ENCODE measurements at places on chromosomes 7 and 10.
A peak's percentile ranks its signal among the peaks of the same experiment; 100 is the strongest.

DNA sequence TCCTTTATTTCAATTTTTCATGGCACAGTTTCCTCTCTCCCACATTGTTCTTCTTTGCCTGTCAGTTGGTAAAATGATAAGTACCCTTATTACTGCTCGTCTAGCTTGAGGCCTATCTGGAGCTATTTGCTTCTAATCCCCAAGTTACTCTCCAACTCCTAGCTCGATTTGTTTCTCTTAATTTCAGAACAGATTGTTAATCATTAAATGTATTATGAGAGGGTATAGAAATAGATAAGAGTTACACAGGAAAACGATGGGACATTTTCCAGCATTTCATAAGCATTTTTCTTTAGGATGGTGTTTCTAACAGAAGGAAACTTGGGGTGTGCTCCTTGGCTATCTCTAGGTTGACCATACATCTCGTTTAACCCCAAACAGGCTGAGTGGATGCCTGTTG, 540.5 kb upstream of the FZD8 start:
- DNase-seq = no peak

- no peak for DNase-seq
Observed at GRCh38 chr10:11175823-11176243, 158.2 kb downstream of the CELF2 start.

- no peak for DNase-seq
Observed at GRCh38 chr10:2119316-2119715, 382.0 kb upstream of the ADARB2 start.

DNA sequence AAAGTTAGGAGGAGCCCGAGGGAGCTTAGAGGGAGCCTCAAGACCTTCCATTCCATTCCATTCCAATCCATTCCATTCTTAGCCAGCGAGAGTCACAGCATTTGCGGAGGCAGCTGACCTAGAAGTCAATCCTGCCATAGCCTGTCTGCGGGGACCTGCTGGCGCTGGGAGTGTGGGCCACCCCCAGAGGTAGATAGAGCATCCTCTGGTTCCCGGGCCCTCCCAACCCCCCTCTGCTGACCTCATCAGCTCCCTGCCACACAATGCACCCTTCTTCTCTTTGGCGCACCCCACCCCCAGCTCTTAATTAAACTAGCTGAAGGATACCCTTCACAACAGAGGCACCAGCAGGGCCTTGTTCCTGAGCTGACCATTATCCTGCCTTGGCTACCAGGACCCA, 152.5 kb upstream of the ZMIZ1 start:
- DNase-seq = no peak

- peak; percentile 88 for DNase-seq
Observed at GRCh38 chr7:148941598-148942275, 57.6 kb upstream of the EZH2 start.

- no peak for DNase-seq
Observed at GRCh38 chr10:80191589-80192270, 13.6 kb downstream of the ANXA11 start.

GRCh38 chr7:12941512-12941911, 254.1 kb downstream of the ARL4A start:
- DNase-seq = no peak

DNA sequence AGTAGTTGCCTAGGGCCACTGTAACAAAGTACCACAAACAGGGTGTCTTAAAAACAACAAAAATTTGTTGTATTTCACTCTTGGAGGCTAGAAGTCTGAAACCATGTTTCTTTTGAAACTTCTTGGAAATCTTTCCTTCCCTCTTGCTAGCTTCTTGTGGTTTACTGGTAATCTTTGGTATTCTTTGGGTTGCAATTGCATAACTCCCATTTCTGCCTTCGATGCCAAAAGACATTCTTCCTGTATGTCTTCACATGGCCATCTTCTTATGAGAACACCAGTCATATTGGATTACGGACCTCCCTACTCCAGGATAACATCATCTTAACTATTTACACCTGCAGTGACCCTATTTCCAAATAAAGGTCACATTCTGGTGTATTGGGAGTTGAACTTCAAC, 357.4 kb downstream of the PPP1R3A start:
- DNase-seq = peak; percentile 67

GRCh38 chr10:35564341-35564968, 40.7 kb upstream of the GJD4 start:
- DNase-seq = no peak

DNA sequence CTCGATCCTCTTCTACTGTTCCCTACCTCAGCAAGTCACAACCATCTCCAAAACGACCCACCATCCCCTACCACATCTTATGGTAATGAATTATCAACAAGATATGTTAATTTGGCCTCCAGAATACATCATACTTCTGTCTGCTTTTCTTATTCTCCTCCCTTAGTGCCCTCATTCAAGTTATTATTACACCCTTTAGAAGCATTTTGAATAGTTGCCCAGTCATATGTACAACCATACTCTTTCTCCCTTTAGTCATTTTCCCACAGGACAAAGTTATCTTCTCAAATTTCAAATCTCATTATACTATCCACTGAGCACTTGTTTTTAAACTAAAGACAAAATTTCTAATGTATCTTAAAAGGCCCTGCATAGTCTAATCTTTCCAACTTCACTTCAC, 71.0 kb downstream of the GNAT3 start:
- no peak for DNase-seq

DNA sequence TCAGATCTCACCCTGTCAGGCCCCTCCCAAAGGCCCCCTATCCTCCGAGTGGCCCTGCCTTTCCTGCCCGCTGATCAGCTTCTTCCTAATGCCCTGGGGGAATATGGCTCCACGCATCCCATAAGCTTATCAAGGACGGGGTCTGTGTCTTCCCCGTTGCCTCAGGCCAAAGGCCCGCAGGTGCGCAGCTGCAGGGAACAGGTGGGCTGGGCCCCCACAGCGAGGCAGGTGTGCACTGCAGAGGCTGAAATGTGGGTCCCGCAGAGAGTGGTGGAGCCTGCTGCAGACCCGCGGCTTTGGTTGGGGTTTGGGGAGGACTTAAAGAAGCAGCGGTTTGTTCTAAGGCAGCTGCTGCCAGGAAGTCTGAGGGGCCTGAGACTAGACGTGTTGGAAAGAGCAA, 220.8 kb upstream of the TCERG1L start:
- DNase-seq = no peak

- no peak for DNase-seq
Observed at GRCh38 chr7:49424109-49424508, 349.3 kb upstream of the VWC2 start.

GRCh38 chr7:64992971-64993370, 2.1 kb upstream of the ZNF117 start:
- DNase-seq = no peak

GRCh38 chr7:69002416-69002815, 595.9 kb upstream of the AUTS2 start:
- no peak for DNase-seq

DNA sequence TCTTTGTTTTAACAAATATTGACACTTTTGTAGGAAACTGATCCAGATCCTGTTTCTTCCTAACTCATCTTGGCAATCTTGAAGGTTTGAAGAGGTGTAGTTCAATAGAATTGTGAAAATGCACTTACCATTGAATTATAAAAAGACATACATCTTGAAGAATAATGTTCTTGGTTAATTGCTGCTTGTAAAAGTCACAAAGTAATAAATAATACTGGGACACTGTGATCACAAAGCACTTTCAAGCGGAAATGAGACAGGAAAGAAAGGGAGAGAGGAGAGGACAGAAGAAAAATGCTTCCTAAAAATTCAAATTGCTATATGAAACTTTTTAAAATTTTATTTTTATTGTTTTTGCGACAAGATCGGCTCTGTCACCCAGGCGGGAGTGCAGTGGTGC, 15.2 kb upstream of the NFE2L3 start:
- no peak for DNase-seq

GRCh38 chr10:121530481-121531075, 67.7 kb downstream of the FGFR2 start:
- DNase-seq = no peak

DNA sequence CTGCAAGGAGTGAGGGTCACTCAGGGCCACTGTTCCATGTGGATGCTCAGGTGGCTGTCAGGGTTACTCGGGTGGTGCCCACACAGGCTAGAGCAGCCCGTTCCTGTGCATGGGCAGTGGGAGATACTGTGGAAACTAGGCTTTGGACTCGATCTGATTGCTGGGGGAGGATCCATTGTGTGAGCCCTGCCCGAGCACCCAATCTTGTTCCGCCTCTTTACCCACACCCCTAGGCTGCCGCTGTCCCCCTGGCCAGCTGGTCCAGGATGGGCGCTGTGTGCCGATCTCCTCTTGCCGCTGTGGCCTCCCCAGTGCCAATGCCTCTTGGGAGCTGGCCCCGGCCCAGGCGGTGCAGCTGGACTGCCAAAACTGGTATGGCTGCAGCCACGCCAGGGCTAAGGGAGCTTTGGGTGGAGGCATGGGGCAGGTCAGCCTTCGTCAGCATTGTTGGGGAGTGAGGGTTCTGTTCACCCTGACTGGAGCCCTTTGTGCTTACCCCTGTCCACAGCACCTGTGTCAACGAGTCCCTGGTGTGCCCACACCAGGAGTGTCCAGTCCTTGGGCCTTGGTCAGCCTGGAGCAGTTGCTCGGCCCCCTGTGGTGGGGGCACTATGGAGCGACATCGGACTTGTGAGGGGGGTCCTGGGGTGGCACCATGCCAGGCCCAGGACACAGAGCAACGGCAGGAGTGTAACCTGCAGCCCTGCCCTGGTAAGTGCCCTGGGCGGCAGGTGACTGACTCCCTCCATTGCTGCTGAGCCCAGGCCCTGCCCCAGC, 12.4 kb upstream of the ZNF862 start:
- no peak for DNase-seq

- no peak for DNase-seq
Observed at GRCh38 chr10:27258838-27259812, 18.5 kb upstream of the ACBD5 start.

DNA sequence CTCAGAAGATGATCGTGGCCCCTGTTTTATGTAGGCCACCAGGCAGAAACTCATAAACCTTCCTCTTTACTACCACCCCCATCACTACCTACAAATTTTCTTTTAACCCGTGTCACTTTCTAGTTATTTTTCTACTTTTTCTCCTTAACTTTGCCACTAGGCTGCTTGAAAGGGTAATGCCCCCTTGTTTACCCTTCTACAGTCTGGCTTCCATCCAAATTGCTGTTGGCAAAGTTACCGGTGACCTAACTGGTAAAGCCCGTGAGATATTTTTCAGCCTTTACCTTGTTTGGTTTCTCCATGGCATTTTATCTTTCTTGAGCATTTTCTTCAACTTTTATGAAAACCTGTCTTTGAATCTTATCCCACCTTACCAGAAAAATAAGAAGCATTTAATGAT, 153.0 kb downstream of the WNT2 start:
- DNase-seq = no peak

- DNase-seq = no peak
Observed at GRCh38 chr10:17075533-17076359, 53.9 kb downstream of the CUBN start.

- DNase-seq = peak; percentile 69
Observed at GRCh38 chr10:12500381-12501303, 151.3 kb downstream of the CAMK1D start.

DNA sequence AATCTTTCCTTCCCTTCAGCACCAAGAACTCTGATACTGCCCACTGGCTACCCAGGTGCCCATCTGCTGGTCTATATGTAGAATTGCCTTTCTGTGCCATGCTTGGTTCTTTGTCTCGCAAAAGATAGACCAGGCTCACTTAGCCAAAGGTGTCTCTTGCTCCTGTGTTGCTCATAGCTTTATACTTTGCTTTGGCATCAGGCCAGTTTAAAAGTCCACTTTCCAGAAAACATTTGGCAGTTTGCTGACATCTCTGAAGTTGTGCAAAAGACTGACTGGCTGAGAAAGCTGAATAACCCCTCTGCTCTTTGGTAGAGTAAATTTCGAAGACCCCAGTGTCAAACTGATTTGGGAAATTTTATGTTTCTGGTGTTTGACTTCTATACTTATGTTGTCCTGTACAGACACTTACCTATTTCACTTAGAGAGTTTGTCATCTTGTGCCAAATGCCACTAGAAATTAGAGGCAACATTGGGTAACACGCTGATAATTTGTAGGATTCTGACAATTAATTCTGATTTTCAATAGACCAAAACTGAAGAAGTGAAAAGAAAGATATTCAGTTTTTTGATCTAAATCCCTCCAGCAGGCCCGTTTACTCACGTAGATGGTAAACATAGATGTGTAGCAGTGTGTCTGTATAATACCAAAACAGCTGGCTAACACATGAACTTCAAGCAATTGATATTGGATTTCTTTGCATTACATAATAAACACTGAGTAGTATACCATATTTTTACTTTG, 91.1 kb downstream of the CPED1 start:
- peak; percentile 14 for DNase-seq

- DNase-seq = no peak
Observed at GRCh38 chr7:131498237-131498885, 58.1 kb downstream of the PODXL start.

DNA sequence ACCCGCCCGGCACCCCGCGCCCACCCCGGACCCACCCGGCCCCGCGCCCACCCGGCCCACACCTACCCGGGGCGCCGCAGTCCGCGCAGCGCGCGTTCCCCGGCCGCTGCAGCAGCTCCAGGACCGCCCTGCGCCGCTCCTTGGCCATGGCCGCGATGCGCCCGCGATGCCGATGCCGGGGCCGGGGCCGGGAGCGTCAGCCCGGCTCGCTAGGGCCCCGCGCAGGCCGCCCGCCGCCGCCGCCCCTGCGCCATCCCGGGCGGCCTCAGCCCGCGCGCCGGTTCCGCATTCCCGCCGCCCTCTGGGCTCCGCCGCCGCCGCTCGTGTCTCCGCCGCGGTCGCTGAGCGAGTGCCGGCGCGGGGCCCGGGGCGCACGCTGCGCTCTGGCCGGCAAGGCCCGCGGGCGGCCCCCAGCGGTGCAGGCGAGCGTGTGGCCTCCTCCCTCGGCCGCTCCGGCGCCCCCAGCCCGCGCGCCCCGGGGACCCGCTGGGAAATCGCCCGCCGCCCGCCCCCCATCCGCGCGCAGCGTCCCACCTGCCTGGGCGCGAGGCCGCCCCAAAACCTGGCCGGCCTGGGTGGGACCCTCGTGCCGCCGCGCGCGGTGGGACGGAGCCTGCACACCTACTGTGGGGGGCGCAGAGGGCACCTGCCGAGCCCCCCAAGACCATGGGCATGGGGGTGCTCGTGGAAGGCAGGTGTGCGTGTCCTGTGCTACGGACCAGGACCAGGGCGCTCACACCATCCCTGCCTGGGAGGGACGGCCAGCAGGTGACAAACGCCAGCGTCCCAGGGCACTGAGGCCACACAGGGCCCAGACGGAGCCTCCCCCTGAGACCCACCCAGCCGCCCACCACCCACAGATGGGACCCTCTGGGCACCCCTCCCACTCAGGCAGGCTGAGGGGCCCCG, at the start of gene ADAP1:
Gene ADAP1 (minus strand): TSS at position 351 of the 909 bp plus-strand sequence. CDS start 203 bp downstream, at position 148.
- peak; percentile 56 for DNase-seq

Measured in OCI-M1 (cell line).